Stimulated activated CD4-positive, alpha-beta T cell treated with anti-CD3 and anti-CD28 coated beads, Interleukin-1b, Interleukin-23, amount 100 ng/mL, for 48 hours (primary cell): ENCODE measurements at places on chromosomes 7 and 10.

DNA sequence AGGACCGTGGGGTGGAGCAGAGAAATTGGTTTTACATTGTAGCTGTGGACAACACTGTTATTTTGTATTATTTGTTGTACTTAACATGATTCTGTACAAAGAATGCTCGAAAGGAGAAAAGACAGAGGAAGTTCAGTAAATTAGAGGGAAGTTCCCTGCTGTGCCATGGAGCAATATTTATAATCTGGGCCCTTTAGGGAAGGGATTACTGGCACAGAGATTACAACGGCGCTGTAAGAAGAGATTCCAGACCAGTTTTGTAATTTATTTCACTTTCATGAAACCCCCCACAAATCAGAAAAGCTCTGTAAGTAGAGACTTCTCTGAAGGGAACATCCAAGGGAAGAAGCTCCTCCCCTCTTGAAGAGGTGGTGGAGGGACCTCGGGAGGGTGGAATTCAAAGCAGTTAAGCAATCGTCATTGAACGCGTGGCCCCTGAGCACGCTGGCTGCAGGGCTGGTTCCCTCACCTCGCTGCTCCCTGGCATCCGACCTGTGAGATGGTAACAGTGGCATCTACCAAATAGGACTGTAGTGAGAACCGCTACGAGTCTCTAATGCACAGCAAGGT lies 113.5 kb downstream of the KLF6 start:
- no peak for DNase-seq

DNA sequence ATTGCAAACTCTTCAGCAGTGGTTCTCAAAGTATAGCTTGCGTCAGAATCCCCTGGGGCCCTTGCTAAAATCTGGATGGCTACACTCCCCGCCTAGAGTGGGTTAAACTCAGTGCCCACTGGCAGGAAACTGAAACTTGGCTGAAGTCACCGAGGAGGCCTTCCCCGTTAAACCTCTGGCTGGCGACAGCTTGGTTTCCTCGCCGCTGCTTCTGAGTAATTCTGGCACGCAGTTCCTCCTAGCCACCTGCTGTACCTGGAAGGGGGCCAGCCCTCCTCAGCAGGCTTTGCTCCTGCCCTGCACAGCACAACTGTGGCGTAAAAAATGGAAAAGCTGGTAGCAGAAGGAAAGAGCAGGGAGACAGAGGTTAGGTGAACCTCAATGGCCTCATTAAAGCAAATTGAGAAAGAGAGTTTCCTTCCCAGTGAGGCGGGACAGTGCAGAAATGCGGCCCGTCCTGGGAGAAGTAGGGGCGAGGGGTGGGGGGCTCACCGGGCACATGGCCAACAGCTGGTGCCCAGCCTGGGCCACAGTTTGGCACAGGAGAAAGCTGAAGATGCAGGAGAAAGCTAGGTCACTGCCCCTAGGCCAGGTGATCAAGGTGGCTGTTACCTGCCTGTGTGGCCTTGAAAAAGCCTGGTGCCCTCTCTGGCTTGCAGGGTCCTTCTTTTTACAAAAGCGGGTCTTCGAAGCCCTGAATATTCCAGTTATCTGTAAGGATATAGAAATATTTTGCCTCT lies 46.6 kb downstream of the ALOX5 start:
- DNase-seq, result peak; percentile 45

- no peak for DNase-seq
Observed at GRCh38 chr10:86261470-86261869, 105.1 kb downstream of the GRID1 start.

DNA sequence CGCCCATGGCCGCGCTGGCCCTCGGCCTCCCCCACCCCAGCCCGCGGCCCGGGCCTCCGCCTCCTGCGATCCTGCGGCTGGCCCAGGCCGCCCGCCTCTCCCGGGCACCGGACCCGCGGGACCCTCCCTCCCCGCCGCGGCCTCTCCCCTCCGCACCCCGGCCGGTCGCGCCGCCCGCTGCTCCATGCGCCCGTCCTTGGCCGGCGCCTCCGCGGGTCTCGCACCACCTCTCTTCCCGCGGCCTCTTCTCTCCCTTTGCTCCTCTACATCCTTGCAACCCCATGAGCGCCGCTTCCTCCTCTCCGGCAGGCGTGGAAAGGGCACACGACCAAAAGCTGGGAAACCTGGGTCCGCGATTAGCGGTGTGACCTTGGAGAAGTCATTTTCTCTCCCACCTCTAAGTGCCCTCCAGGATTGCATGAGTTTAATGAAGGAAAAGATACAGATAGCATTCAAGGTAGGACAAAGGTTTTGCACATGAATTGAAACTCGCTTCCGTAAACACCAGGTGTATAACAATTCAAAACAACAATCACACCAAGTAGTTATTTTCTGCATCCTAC lies 448 bp upstream of the SRPK2 start:
- DNase-seq, result peak; percentile 30

GRCh38 chr10:79158402-79159097 lies 89.8 kb downstream of the ZMIZ1 start:
- no peak for DNase-seq

GRCh38 chr7:113805976-113806375 lies 112.8 kb downstream of the PPP1R3A start:
- DNase-seq, result no peak
